T47D (cell line): ENCODE measurements at places on chromosomes 1 and 21.

GRCh38 chr1:37954316-37954971 lies 7.6 kb upstream of the INPP5B start:
- no peak for DNase-seq

- DNase-seq, result no peak
Observed at GRCh38 chr1:48051466-48052126, 54.4 kb upstream of the TRABD2B start.

- no peak for DNase-seq
Observed at GRCh38 chr1:168634951-168635532, 58.6 kb downstream of the XCL1 start.

DNA sequence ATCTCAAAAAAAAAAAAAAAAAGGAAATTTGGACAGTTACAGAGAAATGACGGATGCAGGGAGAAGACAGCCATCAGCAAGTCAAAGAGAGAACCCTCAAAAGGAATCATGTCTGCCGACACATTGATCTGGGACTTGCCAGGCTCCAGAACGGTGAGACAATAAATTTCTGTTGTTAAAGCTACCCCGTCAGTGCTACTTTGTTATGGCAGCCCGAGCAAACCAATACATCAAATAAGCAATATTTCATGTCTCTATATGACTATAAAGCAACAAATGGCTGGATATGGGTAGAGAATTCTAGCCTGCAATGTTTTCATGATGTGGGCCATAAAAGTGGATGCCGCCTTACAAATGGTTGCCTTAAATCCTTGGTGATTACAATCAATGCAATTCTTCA lies 23.3 kb upstream of the FAM89A start:
- no peak for DNase-seq

- DNase-seq, result no peak
Observed at GRCh38 chr1:15852036-15852827, 4.7 kb downstream of the SPEN start.
